ENCODE measurements at places on chromosomes 5 and 9.

DNA sequence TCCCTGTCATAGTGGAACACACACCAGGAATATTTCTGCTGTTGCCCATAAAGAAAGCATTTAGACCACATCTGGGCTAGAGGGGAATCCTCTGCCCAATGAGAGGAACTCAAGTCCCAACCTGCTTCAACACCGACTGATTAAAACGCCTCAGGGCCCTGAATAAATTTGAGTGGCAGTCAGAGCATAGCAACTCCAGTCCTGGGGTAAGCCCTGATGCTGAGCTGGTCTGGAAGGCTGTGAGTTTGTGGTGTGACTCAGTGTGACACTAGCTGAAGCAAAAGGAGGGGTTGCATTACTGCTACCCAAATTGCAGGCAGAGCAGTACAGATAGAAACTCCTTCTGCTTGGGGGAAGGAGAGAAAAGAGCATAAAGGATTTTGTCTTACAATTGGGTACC is 148.3 kb downstream of the PRDM9 start:
- DNase-seq, result no peak

- DNase-seq, result peak; percentile 36
These were observed 34.8 kb downstream of the BOD1 start for GRCh38 chr5:173581408-173582215.

DNA sequence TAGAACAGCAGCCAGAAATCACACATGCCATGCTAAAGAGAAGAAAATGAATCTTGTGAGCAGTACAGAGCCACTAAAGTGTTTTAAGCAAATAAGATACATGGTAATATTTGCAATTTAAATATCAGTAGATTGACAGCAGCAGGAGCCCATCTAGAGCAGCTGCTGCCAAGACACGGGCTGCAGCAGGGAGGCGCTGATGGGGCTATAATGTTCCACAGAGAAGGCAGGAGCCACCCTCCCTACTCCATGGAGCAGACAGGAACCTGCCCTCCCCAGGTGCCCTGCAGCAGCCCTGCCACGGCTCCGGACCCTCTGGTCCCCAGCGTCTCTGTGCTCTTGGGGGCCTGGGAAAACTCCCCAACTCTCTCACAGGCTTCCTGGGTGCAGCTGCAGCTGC is 224.1 kb upstream of the ISL1 start:
- no peak for DNase-seq

GRCh38 chr9:130327781-130328348 is 62.3 kb downstream of the HMCN2 start:
- DNase-seq, result no peak

DNA sequence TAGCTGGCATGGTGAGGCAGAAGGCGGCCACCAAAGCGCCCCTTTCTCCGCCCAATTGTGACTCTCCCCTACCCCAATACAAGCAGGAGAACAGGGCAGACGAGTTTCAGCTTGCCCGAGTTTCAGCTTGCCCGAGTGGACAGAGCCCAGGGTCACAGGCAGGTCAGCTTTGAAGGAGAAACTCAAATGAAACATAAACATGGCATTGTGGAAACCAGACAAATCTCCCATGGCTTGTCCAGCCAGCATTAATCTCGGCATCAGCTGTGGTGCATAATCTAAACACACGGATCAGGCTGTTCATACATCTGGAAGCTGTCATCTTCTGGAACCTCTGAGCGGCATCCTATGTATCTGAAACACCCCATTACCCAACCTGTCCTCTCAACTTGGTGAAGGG is 16.9 kb downstream of the PTCH1 start:
- no peak for DNase-seq

DNA sequence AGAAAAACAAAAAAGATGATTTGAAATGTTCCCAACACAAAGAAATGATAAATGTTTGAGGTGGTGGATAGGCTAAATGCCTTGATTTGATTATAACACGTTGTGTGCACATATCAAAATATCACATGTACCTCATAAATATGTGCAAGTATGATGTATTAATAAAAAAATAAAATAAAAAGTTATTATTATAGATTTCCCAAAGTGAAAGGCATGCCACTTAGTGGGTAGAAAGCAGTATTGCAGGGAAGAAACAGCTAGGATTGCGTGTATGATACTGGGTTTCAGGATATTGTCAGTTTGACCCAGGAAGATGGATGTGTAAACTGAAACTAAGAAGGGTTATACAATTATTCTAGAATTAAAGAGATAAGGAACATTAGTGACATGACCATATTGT is 3.6 kb upstream of the TMEM38B start:
- DNase-seq, result no peak

GRCh38 chr5:127311349-127311748 is 20.8 kb downstream of the MEGF10 start:
- no peak for DNase-seq

DNA sequence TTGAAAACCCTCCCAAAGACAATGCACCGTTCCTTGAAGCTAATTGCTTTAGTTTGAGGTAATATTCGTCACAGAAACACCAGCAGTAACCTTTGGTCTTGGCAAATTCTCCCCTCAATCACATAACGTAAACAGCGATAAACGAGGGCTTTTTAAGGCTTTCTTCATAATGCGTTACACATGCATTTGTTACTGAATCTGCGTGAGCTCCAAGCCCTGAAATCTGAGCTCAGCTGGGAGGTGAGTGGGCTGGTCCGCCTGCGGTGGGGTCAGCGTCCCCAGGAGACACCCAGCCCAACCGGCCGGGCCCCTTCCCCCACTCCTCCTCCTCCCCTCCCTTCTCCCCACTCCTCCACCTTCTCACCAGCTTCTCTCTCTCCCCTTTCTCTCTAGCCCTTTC is 91.1 kb downstream of the BARX1 start:
- no peak for DNase-seq

- DNase-seq, result no peak
These were observed 11.8 kb upstream of the UBE2D2 start for GRCh38 chr5:139549162-139549894.

GRCh38 chr5:170491479-170491878 is 12.3 kb upstream of the KCNIP1 start:
- DNase-seq, result no peak

DNA sequence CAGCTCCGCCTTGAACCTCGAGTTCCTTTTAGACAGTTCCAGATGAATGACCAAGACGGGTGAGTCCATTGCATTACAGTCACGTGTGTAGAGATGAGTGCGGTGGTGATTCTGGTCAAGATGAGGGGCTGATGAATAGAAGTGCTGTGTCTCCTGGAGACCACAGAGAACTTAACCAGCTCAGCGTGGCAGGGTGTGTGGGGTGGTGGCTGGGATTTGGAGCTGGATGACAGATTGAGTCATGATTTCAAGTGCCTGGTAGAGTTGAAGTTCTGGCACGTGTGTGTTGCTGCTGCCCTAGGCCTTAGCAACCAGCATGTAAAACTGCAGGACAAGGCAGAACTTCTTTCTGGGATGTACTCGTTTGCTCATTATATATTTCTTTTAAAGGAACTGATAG is 53.3 kb downstream of the PRRC2B start:
- DNase-seq, result no peak

DNA sequence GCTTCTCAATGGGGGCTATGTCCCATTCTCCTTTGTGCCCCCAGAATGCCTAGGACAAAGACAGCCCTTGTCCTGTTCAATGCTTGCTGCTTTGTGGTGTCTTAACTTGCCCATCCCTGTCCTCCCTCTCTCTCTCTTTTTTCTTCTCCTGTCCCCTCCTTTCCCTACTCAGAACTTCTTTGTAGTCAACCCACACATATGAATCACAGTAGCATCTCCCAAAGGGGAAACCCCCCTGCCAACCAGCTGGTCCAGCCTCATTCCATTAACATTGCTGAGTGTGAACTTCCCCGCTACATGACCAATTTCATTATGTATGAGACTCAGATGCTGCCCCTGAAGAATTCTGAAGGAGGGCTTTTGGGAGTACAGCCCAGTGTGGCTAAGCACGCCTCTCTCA is 408.3 kb downstream of the ENC1 start:
- DNase-seq, result no peak

DNA sequence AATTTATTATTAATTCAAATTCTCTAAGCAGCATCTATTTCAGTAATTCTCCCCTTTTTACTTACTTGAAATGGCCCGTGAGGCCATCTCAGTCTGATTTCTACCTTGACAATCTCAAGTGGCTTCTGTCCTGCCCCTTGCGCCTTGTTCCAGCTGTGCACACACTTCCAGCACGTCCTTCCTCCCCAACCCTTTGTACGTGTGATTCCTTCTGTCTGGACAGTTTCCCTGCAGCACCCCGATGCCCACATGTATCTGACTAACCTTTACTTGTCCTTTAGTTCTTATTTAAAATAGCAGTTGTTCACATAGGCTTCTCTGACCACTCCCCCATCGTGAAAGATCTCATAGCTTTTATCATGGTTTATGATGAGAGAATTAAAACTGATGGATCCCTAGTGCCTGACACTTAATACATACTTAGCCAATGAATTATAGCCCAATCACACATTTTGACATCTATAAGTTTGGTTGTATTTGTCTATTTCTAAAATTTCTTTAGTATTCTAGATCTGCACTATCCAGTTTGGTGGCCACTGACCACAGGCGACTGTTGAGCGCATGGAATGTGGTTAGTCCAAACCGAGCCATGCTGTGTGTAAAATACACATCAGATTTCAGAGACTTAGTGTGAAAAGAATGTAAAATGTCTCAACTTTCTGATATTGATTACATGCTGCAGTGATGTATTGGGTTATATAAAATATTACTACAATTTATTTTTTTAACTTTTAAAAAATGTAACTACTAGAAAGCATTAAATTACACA is 14.3 kb downstream of the ZBTB34 start:
- DNase-seq, result no peak

DNA sequence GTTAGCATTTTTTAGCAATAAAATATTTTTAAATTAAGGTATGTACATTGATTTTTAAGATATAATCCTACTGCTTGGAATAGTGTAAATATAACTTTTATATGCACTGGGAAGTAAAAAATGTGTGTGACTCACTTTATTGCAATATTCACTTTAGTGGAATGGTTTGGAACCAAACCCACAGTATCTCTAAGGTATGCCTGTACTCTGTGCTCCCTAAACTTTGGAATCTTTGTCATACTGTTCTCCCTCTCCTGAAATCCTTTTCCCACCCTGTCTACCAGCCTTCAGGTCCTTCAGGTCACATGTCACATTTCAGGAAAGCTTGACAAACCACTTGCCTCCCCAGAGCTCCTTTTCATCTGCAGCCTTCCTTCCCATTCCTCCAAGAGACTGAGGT is 308.7 kb downstream of the SPOCK1 start:
- no peak for DNase-seq

DNA sequence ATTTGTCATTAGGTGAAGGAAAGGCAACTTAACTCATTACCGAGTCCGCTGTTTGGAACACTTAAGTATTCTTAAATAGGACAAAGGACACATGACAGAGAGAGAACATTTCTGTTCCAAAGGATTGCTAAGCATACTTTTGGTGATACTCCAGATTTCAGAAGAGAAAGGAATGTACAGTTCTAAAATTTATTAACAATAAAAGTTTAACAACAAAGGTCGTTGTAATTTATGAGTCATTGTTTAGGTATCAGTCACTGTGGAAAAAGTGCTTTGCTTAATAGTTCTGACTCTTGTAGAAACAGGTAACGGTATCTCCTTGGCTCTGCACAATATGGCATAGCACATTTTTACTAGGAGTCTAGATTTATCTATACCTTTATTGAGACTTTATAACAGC is 36.3 kb upstream of the PAM start:
- no peak for DNase-seq

- peak; percentile 77 for DNase-seq
These were observed 13.1 kb downstream of the GPRIN1 start for GRCh38 chr5:176596689-176597416.

- DNase-seq, result no peak
These were observed 793 bp upstream of the PKD2L2 start for GRCh38 chr5:137888466-137888862.

- DNase-seq, result no peak
These were observed 264.5 kb upstream of the ELAVL2 start for GRCh38 chr9:24090566-24090965.

DNA sequence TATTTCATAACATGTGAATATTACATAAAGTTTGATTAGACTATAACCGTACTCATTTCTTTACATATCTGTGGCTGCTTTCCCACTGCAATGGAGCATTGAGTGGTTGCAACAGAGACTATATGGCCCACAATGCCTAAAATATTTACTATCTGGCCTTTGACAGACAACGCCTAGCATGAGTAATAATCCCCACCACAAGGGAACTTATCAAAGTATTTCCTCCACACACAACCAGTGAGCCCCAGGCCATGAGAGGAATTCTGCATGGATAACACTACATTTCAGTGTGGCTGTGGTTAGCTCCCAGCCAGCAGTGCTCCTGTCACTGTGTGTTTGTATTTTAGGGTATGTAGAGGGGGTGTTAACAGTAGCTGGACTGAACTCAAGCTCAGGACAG is 54.8 kb downstream of the FAM81B start:
- no peak for DNase-seq

GRCh38 chr9:126461608-126462007 is 135.0 kb downstream of the MVB12B start:
- no peak for DNase-seq

- no peak for DNase-seq
These were observed 4.2 kb downstream of the CARD19 start for GRCh38 chr9:93100276-93100636.

DNA sequence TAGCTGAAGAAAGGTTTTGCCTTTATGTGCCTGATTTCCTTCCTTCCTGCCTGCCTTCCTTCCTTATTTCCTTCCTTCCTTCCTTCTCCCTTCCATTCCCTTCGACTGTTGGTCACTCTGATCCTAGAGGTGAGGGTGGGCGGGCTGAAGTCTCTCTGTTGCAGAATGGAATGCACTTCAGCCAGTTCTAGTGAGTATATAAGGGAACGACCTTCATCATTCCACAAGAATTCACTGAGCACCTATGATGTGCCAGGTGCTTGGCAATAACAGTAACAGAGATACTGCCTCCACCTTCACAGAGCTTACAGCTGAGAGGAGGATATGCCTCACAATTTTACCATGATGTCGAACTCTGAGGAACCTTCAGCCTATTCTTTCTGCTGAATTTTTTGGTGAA is 8.7 kb upstream of the OR5C1 start:
- DNase-seq, result no peak

- DNase-seq, result no peak
These were observed 23.3 kb downstream of the CLPTM1L start for GRCh38 chr5:1321576-1321975.

DNA sequence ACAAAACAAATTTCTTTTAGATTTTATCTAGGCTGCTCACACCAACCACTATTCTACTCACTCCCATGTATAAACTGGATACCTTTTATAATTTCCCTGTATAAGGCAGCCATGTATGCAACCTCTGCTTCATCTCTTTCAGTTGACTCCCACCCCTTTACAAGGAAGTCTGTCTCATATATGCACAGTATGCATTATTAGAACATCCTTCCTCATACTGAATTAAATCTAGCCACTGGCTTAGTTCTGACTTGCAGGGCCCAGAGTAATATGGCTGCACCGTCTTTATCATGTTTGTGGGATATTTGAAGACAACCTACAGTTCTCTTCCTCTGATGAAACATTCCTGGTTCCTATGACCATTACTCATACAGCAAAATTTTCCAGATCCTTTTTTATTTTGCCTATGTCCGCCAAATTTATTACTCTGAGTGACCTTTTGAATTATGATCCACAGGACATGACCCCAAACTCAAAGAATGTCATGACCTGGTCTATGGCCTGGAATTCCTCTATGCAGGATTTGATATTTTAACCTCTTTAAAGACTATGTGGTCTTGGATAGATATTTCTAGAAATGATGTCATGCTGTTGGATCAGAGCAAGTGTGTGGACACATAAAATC is 76.6 kb upstream of the ITGA1 start:
- DNase-seq, result no peak

- no peak for DNase-seq
These were observed 54.2 kb downstream of the PCDHGC5 start for GRCh38 chr5:141543053-141543452.

- DNase-seq, result no peak
These were observed 43.5 kb upstream of the PCAT7 start for GRCh38 chr9:94511134-94511954.

Data from T-helper 2 cell (primary cell).